ENCODE measurements at places on chromosomes 1 and 21.

DNA sequence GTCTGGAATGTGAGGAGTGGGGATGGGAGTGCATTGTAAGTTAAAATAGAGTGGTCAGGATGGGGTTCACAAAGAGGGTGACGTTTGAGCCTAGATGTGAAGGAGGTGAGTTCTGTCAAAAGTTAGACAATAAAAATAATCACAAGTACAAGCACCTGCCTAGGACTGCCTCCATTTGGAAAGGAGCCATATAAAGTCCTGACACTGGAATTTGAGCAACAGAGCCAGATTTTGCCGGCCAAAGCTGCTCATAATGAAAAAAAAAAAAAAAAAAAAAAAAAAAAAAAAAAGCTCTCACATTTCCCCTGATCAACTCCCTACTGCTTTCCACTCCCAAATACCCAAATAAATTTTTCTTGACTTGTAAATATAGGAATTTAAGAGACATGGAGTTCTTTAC, 4.1 kb downstream of the PALMD start:
- no peak for DNase-seq

DNA sequence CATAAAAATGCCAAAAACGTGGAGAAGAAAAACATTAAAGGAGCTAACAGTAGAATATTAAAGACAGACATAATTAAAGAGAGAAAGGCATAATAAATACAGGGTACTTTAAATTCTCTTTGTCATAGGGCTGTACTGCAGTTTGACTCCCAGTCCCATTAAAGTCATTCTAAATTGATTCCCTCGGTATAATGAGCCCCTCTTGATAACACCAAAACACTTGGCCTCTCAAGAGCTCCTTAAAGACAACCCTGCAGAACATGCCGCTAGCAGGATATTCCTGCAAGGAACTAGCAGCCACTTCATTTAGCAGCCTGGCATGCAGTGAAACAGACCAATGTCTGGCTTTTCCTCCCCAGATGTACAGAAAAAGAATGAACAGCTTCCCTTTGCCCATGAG, 273.8 kb upstream of the ESRRG start:
- no peak for DNase-seq

DNA sequence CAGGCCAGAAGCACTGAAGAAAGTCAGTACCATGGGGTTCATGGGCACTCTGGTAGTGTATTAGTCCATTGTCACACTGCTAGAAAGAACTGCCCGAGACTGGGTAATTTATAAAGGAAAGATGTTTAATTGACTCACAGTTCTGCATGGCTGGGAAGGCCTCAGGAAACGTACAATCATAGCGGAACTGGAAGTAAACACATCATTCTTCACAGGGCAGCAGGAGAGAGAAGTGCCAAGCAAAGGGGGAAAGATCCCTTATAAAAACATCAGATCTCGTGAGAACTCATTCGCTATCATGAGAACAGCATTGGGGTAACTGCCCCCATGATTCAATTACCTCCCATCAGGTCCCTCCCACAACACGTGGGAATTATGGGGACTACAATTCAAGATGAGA, 20.2 kb upstream of the ROR1 start:
- DNase-seq, result no peak

- DNase-seq, result no peak
Observed at GRCh38 chr21:20997636-20998455, at the start of gene NCAM2. Gene NCAM2 (plus strand): TSS chr21:20998409.

DNA sequence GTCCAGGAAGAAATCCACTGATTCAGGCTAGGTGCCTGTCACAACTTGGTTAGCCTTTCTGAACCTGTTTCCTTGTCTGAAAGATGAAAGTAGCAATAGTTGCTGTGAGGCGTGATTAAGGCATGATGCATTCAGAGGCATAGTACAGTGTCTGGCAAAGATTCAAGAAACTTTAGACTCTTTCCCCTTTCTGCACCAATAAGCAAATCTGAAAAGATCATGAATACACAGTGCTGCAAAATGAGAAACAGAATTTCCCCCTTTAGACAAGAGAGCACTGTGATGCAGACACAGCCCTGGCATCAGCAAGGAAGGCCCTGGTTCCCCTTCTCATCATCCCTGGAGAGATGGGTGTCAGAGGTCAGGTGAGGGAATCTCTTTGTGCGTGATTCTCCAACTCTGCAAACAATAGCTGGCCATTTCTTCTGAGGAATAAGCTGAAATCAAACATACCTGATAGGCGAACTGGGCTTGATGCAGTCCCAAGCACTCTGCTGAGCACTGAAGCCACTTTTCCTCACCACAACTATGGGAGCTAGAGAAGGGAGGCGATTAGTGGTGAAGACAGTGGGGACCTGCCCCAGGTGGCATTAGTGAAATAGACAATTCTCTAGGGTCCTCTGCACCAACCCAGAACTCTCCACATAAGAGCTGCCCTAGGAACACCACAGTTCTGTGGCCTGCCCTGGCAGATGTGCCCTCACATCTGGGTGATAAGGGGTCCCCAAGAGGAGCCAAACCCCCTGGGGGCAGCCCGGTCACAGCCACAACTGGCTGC, 41.7 kb downstream of the ITPKB start:
- no peak for DNase-seq
